ENCODE measurements at places on chromosomes 12 and 14. TPM values are rescaled to one million over a fixed set of nuclear protein-coding genes. Genes with fewer than 3 reads are reported as not detected.

Gene SPTB
- polyA plus RNA-seq: 153 TPM

Gene TAS2R7
- not detected for polyA plus RNA-seq

GRCh38 chr14:65151609-65151956 lies 49.3 kb upstream of the MAX start:
- DNase-seq: no peak

DNA sequence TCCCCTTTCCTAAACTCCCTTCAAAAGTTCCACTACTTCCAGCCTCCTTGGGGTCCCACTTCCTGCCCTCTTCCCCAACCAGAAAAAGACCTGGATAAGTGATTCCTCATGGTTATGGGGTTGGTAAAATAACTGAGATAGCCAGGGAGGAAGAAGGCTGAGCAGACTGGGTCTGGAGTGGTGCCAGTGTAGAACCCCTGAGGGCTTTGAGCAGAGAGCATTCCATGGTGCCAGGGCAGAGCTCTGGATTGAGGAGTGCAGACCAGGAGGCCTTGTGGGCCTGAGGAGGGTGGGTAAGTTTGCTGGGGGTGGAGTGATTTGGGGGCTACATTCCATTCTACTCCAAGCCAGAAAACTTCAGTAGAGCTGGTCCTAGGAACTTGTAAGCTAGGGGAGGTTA lies 9.5 kb upstream of the CISTR start:
- no peak for DNase-seq

GRCh38 chr12:26441434-26441833 lies 246.1 kb downstream of the SSPN start:
- DNase-seq: no peak

- no peak for DNase-seq
Observed at GRCh38 chr12:76545486-76545885, 14.1 kb downstream of the OSBPL8 start.

All from muscle of arm (tissue), 14 donors.